Germinal center (tissue), 1 donor: ENCODE measurements at places on chromosomes 2 and 18.

GRCh38 chr2:215698566-215698965, 262.7 kb upstream of the FN1 start:
- DNase-seq, result no peak

DNA sequence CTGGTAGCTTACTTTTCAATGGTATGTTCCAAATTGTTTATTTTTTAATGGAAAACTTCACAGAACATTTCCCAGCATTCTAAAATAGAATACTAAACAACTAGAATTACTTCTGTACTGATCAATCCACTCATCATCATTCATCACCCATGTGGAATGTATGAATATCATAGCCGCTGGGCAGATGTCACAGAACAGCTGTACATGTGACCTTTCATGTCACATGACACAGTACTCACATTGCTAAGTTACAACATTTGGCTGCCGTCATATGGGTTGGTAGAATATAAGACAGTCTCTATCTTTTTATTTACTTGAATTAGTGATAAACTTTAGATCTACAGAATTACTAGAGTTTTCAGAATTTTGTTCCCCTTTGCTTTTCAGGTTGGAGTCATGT, 387.6 kb downstream of the ZEB2 start:
- no peak for DNase-seq

- no peak for DNase-seq
Observed at GRCh38 chr2:207658156-207658555, 33.0 kb upstream of the METTL21A start.

DNA sequence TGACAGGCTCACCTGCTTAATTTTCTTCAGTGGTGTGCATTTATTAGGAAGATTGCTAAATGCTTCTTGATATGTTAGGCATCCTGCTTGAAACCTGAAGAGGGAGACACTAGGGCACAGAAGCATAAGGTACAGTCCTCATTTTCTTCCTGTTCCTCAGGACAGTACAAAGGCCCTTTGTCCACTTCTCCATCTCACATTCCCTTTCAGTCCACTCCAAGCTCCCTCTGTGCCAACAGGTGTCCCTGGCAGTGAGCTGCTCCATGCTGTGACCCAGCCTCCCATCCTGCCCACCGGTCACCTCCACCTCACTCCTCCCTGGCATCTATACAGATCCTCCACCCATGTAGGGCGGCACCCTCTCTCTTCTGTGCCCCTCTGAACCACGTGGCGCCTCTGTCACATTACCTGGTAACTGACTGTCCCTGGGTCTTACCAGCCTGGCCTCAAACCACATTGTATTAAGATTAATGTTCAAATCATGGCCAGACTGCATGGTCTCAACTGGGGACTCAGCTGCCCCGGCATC, 162.8 kb downstream of the VAPA start:
- no peak for DNase-seq

DNA sequence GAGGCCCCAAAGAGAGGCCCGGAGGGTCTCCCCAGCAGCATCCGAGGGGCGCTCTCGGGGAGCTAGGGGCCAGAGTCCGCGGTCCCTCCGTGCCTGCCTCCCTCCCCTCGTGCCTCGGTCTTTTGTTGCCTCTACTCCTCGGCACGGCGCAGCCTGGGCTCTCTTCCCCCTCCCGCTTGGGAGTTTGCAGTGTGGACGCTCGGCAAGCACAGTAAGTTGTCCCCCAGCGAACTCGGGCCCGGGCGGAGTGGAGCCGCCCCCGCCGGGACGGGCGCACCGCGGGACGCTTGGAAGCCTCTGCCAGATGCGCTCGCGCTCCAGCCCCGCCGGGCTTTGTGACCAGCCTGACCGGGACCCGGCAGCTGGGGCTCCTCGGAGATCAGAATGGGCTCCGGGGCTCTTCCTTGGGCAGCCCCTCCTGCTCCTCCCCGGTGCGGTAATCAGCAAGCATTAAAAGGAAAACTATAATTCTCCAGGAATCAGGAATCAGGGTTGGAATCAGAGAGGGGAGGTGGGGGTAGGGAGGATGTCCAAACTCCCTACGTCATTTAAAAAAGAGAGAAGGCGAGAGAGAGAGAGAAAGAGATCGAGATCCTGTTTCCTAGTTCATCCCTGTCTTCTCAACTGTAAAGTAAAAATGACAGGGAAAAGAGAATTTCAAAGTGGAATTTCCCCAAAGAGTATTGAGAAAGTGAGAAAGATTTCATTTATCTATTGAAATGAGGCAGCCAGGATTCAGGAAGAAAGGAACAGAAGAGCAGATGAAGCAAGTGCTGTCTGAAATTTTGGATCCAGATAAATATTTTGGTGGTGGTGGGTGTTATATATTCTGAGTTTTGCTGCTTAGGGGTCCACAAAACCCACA, 786 bp upstream of the TMEM200C start:
- DNase-seq, result peak; percentile 24

GRCh38 chr2:31967790-31968189, 43.0 kb downstream of the MEMO1 start:
- no peak for DNase-seq
